ENCODE measurements at places on chromosomes 3 and 15.
A peak's percentile ranks its signal among the peaks of the same experiment; 100 is the strongest.

DNA sequence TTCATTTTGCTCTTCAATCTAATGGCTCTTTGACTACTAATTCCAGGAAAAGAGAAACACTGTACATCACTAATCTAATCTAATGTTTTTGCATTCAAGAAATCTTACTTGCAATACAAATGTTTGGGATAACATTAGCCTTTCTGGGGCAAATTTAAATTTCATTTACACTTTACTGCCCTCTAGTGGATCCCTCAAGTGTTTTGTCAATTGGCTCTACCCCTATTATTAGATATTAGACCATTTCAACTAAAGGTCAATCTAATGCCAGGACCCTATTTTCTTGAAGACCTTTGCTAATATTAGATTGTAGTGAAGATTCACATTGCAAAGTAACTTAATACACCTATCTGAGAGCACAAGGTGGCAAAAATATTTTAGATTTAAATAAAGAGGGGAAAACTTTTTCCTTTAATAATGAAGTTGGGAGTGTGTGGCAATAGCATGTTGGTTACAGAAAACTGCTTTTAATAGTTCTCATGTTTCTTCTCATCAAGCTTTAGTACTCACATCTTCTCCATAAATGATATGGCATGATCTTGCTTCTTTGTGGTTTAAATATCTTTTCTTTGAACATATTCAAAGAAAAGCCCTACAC is 5.0 kb downstream of the C2CD4A start:
- DNase-seq, result no peak

DNA sequence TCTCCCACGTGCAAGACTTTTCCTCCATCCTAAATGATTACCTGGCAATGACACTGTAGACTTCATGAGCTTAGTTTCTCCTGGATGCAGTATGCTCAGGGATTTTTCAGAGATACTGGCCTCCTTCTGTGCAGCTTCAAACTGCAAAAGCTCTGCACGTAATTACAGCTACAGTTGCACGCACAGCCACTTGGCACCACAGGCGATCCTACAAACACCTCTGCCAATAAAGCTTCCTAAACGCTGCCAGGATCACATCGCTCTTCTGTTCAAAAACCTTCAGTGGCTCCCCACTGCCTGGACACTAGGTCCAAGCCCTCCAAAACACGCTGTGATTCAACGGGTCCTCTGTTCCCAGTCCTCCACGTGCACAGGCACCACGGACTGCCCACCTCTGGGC is 49.5 kb downstream of the NUP210 start:
- no peak for DNase-seq

- DNase-seq, result no peak
Observed at GRCh38 chr3:187519428-187519890, 150.7 kb downstream of the SST start.

- DNase-seq, result no peak
Observed at GRCh38 chr3:46986055-46986730, 6.7 kb downstream of the NBEAL2 start.

DNA sequence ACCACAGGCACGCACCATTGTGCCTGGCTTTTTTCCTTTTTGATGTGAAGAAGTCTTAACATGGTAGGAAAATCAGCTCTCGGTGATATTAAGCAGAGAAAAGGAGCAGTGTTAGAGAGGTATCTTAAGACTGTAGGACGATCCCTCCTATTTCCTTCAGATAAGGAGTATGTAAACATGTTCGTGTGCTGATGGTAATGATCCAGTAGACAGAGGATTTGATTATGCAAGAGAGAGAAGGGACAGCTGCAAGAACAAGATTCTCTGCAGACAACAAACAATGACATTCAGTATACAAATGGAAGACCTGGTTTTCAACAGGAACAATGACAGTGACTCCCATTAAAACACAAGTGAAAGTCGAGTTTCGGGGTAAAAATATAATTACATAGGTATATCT is 95.1 kb upstream of the MELTF start:
- DNase-seq, result no peak

DNA sequence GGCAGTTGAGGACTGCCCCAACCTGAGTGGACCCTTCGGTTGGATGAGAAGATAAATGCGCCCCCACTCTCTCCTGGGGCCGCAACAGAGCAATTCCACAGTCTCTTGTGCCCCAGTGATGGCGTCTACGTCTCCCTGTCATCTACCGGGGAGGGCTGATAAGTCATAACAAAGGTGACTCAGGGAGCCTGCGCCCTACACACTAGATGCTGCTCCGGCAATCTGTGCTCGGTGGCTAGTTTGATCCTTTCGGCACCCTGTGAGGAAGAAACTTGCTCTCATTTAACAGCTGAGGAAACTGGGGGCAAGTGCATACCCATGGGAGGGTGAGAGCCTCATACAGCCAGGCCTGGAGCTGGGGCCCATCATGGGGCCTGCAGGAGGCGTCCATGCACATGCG is 14.1 kb upstream of the SEMA3F start:
- DNase-seq, result no peak

GRCh38 chr15:75172284-75172820 is 29.3 kb upstream of the C15orf39 start:
- DNase-seq, result no peak

DNA sequence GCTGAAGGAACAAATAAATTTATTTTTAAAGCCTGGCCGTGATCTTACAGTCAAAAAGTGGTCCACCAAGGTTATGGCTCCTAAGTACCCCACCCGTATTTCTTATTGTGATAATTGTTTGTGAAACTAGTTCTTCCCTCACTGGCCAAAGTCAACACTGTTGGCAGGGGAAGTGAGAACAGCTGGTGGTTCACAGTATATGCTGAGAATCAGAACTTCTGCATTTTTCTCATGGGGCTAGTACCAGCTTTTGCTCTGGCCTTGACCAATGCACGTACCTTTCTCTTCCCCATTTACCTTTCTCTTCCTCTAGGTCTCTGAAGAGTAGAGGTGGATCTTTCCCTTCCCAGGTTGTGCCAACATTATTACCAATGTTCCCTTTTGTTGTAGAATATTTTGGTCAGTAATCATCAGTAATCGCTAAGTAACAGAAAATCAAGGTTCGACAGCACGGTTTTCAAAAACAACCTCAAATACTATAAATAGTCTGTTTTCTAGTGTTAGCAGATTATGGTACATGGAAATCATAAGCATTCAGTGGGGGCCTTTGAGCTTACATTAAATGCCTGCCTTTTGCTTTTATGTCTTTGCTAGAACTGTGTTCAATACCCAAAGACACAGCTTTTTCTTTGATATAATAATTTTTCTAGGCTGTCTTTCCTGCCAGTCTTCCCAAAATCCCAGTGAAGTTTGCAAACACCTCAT is 268.0 kb downstream of the LPP start:
- no peak for DNase-seq

- peak; percentile 11 for DNase-seq
Observed at GRCh38 chr15:94576889-94577533, 345.6 kb downstream of the MCTP2 start.

- DNase-seq, result no peak
Observed at GRCh38 chr3:46881596-46882376, 4.3 kb downstream of the PTH1R start.

- DNase-seq, result no peak
Observed at GRCh38 chr15:49044002-49044401, 2.2 kb downstream of the SECISBP2L start.

DNA sequence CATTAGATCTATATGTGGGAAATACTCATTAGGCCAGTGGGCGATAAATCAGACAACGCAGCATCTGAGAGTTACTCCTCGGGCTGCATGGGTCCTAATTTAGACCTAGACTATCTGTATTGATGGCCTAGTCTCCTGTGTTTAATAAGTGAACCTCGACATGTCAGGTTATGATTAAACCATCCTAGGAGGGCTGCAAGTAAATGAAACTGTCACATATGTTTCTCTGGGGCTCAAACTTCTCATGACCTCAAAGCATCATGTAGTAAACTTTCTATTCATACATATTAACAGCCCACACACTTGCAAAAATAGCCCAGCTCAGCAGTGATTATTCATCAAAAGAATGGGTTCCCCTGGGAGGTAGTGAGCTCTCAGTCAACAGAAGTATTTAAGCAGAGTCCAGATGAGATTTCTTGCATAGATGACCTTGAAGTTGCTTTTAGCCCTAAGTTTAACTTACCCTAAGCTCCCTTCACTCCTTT is 51.6 kb downstream of the RAB11A start:
- DNase-seq, result no peak

- DNase-seq, result no peak
Observed at GRCh38 chr3:31133541-31133940, 239.1 kb upstream of the GADL1 start.

GRCh38 chr3:58586776-58587192 is 9.6 kb upstream of the FAM107A start:
- no peak for DNase-seq

GRCh38 chr3:136209921-136210320 is 13.8 kb upstream of the MSL2 start:
- DNase-seq, result no peak

DNA sequence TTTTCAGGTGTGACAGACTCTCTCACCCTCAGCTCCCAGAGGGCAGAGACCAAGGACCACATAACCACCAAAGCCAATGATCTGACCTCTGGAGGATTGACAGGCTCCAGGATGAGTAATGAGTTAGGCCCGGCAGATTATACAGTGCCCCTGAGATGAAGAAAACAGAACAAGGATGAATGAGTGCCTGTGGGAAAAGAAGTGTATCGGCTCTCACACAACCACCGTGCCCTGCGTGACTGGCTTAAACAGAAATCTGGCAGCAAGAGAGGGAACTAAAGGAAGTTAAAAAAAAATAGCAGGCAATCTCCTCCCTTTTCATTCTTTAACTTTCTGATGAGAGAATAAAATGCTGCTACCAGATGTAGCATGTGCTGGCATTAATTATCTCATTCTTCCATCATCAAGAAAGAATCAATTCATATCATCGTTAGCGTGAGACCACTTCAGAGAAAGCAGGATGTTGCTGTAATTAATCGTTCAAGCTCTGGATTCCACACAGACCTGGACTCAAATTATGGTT is 227.5 kb upstream of the COL8A1 start:
- no peak for DNase-seq

DNA sequence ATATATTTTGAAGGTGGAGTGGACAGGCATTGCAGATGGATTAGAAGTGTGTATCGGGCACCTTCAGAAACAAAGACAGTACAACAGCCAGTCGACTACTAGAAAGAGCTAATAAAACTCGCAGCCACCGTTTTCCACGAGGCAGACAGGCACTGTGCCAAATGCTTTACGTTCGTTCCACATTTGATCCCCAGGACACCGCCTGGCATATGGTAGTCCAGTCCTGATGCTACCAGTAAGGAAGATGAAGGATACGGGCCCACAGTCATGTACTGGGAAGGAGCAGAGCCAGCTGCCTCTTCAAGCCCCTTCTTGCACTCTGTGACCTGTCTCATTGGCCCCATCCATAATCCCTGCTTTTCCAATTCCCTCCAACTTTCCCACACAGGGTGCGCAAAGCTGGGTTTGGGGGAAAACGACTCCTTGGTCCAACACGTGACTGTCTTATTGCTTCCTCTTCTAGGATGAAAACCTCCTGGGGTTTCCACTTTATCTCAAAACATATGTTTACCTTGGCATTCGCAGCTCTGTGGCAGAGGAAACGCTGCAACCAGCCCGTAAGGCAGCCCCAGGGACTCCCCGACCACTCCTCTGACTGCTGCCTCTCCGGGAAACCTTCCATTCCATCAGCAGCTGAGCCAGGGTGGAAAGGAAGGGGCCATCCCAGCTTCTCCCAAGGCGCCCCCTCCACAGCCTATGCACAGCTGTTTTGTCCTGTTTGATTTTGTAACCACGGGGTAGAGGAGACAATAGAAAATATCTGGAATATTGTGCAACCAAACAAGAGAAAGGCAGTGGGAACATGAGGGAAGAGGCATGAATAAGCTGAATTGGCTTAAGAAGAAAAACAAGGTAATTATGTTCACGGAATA is 107.4 kb downstream of the ADAMTS17 start:
- DNase-seq, result no peak

- DNase-seq, result no peak
Observed at GRCh38 chr15:88838667-88839066, 35.4 kb downstream of the ACAN start.

DNA sequence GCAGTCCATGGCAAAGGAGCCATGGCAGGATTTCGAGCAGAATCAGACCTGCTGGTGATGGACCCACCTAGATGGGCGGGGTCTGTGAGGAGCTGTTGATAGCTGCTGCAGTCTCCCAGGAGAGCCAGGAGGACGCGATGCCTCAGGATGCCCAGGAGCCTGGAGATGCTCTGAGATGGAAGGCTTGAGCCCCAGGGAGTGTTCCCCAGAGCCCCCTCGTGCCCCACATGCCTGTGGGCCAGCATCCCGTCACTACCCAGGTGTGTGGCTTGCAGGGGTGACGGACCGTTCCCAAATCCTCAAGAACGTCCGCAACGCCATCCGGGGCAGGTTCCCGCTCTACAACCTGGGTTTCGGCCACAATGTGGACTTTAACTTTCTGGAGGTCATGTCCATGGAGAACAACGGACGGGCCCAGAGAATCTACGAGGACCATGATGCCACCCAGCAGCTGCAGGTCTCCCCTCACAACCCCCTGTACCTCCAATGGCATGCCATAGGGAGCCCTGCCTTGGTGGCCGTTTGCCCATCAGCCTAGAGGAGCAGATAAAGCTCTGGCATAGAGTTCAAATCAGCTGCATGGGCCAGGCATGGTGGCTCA is 6.7 kb downstream of the ITIH1 start:
- no peak for DNase-seq

GRCh38 chr3:12117473-12117872 is 41.2 kb downstream of the TIMP4 start:
- no peak for DNase-seq

DNA sequence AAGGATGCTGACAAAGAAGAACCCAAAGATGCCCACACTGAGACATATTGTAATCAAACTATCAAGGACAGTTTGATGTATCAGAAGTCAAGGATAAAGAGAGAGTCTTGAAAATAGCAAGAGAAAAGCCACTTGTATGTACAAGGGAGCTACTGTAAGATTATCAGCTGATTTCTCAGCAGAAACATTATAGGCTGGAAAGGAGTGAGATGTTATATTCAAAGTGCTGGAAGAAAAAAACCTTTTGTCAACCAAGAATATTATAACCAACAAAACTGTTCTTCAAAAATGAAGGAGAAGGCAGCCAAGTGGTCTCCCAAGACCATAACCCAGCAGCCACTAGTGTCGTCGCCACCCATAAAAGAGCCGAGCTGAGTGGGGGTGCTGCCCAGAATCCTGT is 93.2 kb downstream of the KLF13 start:
- DNase-seq, result no peak

- no peak for DNase-seq
Observed at GRCh38 chr3:13812034-13812471, 67.8 kb downstream of the WNT7A start.

DNA sequence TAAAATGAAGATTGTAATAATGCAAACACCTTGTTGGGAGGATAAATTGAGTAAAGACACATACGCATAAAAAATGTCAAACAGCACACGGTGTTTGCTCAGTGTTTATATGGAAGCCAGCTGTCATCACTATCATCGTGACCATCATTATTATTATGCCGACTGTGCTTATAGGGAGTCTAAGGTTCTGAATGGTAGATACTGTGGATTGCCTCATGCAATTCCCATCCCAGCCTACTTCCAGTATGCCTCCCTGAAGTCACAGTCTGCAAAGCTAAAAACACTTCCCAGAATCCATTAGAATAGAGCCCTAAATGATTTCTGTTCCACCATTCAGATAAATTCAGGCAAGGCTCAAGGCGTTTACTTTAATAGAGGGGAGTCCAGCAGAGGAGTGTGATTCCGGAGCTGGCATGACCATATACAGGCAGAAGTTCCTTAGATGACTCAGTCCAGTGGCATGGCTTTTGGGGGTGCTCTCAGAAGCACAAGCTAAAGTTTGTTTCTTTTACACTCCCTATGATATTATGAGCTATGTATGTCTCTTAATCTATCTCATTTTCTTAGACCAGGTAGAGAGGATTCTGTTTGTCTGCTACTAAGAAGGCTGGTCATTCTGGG is 148.7 kb downstream of the MEX3B start:
- no peak for DNase-seq
